ENCODE measurements at places on chromosomes 12 and 14.

DNA sequence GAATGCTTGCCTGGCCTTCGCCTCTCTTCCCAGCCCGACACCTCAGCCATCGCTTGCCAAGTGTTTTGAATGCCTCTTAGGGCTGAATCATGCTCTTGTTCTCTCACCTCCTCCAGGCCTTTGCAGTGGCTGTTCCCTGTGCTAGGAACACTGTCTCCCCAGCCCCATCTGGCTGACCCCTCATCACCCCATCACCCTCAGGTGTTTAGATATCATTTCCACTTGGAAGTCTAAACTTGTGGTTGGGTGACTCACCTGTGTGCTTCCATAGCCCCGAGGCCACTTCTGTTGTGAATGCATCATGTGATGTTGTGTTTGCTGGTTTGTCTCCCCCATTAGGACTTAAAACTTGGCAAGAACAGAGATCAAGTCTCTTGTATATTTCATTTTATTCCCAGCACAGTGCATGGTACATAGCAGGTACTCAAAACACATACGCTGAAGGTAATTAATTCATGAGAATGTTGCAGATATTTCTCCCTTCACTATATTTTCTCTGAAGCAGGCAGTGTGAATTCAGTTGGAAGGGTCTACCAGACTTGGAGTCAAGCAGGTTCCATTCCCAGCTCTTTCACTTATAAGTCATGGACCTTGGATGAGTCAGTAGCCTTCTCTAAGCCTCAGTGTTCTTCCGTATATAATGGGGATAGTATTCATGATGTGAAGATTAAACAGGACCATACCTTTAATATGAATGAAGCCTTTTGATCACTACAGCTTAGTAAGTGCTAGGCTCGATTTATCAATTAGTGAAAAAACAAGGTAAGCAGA, 67.8 kb downstream of the HRK start:
- no peak for DNase-seq

DNA sequence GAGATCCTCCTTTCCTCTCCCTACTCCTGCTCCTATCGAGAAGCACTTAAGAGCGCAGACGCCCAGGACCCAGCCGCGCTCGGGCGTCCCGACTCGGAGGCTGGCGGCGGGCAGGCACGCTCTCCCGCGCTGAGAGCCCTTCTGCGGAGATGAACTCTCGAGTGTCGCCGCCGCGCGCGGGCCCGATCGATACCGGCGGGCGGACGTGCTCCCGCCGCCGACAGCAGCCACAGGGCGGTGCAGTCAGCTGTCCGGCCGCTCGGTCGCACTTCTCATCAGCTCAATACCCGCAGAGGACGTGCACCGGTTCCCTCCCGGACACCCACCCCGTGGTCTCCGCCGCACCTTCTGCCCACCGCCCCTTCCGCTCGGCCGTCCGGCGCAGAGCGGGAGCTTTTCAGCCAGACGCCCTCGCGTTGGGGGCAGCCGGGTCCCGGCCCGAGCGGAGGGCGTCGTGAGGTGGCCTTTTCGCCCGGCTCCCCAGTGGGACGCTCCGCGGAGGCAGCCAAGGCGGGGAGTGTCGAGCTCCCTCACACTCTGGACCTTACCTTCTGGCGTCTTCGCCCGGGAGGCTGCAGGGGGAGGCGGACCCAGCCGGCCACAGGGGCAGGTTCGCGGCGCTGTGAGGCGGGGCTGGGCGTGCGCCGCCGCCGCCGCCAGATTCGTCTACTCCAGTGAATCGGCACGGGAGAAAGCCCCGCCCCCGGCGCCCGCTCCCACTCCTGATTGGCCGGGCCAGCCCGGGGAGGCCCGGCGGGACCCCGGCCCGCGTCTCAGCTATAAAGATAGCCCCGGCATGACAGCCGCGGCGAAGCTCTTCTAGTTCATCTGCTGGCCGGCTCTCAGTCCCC, at the start of gene INSM2:
Gene INSM2 (plus strand): TSS at position 808 of the 851 bp plus-strand sequence. CDS start 89 bp downstream, outside the sequence.
- peak; percentile 40 for DNase-seq

DNA sequence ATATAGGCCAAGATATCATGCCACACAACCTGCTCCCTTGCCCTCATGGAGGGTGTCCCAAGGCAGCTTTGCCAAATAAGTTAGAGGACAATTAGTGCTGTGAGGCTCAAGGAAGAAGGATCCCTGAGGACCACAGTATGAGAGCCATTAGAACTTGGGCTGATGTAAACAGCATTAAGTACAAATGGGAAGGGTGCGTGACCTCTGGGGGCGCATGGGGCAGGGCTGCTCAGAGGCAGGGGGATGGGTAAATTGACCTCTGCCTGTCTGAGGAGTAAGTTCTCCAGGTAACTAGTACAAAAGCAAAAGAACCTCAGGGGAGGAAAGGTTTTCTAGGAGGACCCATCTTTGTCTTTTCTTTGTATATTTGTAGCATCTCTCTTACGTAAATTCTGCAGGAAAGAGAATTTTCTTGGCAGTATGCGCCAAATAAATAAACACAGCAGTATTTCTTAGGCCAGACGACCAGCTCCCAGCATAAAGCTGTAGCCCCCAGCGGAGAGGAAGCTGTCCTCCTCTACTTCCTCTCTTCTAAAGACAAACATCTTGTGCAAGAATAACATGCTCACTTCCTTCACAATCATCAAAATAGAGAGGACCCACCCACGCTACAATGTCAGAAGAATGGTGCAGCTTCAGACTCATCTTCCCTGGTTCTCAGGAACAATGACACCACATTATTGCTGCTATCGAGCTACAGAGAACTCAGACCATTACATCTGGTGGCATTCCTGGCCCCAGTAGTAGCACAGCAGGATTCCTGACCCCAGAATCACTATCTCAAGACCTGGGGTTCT, 16.4 kb upstream of the VWF start:
- DNase-seq = no peak

DNA sequence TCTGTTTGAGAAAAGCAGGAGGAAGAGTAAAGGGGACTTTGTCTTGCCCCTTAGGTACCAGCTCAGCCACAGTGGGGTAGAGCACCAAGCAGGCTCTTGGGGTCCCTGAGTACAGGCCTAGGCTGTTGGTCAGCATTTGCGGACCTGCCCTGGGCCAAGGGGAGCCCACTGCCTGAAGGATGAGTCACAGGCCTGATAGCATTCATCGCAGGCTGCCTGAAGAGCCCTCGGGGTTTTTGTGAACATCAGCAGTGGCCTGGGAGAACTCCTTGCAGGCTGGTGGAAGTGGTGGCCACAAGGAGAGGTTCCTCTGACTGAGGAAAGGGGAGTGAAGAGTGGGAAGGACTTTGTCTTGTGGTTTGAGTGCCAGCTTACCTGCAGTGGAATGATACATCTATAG, 25.0 kb upstream of the P2RX7 start:
- DNase-seq = no peak

GRCh38 chr14:104689881-104690711, 678 bp downstream of the INF2 start:
- DNase-seq = no peak

GRCh38 chr12:41917938-41918341, 226.7 kb downstream of the GXYLT1 start:
- no peak for DNase-seq

GRCh38 chr12:117875744-117876435, 92.9 kb downstream of the KSR2 start:
- no peak for DNase-seq

- no peak for DNase-seq
Observed at GRCh38 chr14:93765155-93765554, 23.1 kb downstream of the PRIMA1 start.

GRCh38 chr12:3540387-3540990, 49.5 kb downstream of the PRMT8 start:
- no peak for DNase-seq

DNA sequence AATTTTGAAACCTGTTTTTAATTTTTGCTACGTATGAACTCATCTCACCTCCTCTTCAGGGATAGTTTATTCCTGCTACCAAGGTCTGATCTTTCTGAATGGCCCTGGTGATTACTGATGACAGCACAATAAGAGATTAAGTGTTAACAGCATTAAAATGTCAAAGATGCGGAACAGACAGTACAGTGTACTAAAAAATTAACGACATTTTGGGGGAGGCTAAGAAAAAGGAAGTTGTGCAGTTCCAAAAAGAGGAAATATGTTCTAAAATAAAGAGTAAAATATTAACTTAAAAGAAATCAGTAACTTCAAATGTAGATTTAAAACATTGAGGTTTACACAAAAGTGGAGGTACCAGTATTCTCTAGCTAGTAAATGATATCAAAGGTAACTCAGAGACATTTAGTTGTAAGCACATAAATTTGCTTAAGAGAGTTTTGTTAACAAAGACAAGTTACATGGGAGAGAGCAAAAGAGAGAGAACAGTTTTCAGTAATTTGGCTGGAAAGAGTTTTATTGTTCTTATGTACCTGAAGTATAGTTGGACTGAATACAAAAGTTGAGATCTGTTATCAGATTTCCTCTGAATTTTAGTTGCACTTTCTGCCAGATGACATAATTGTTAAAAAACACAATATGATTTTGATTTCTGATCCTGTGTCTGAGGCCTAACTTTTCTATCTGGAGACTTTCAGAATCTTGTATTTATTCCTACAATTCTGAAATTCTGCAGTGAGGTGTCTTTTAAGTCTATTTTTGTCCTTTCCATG, 4.2 kb upstream of the CLECL1 start:
- DNase-seq = no peak

GRCh38 chr14:47435331-47435965, 240.0 kb downstream of the MDGA2 start:
- DNase-seq = no peak

DNA sequence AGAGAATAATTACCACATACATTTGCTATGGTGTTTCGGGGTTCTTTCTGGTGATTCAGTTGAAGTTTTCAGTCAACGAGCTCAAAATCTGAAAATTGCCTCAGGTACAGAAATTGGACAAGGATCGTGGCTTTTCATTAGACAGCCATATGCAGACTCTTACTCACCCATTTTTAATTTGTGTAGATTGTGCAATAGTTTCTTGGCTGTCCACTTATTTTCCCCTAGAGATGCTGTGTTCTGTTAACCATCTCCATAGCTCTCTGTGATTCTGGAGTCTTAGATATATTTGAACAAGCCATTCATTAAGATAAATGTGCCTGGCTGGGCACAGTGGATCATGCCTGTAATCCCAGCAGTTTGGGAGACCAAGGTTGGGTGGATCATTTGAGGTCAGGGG, 497.1 kb upstream of the RPL10L start:
- DNase-seq = no peak

- DNase-seq = no peak
Observed at GRCh38 chr12:96263449-96263902, 69.3 kb downstream of the ELK3 start.

GRCh38 chr14:102353126-102353619, 9.5 kb downstream of the CINP start:
- DNase-seq = no peak

DNA sequence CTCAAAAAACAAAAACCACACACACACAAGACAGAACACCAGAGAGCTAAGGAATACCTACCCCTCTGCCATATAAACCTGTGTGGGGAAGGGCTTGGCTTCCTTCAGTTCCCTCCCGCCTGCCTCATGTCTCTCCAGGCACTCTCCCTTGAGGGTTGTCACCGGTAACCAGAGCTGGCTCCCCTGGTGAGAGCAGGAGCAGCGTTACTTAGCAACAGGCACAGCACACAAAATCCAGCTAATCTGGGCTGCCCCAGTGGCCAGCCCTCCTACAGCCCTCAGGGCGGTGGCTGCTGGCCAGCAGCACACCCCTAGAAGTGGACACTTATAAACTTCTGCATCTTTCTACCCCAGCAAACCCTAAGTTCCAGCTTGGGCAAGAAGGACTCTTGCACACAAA, 21.6 kb upstream of the NR4A1 start:
- no peak for DNase-seq

GRCh38 chr12:39205969-39206368, 237.0 kb downstream of the KIF21A start:
- no peak for DNase-seq

- no peak for DNase-seq
Observed at GRCh38 chr12:106211973-106212372, 35.8 kb downstream of the CKAP4 start.

DNA sequence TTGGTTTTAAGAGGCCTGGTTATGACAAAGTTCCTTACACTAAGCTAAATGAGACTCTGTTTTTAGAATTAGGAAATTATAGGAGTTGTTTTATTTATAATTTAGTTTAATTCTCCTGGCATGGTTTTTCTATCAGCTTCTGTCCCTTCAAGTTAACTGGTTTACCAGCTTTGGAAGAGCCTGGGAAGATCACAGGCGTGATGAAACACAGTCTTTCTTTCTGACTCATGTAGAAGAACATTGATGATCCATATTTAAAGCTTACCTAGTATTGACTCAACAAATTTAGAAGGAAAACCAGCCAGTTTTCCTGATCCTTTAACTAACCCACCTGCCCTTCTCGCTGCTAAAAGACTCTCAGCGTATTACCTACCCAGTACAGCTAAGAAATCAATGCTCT, 155.2 kb downstream of the TGFB3 start:
- no peak for DNase-seq

- DNase-seq = no peak
Observed at GRCh38 chr14:20409226-20409625, 4.1 kb downstream of the TEP1 start.

- no peak for DNase-seq
Observed at GRCh38 chr12:105936496-105936895, 202.3 kb downstream of the NUAK1 start.

- DNase-seq = no peak
Observed at GRCh38 chr12:51103977-51104376, 20.6 kb upstream of the CSRNP2 start.

GRCh38 chr14:60974090-60974651, 6.7 kb downstream of the TRMT5 start:
- no peak for DNase-seq

Measured in GM12892 (cell line).